Stimulated activated CD8-positive, alpha-beta memory T cell treated with anti-CD3 and anti-CD28 coated beads, Interleukin-4, amount 100 ng/mL, for 4 hours (primary cell): ENCODE measurements at places on chromosomes 12 and 14.

GRCh38 chr12:98814254-98814653, 169.2 kb downstream of the APAF1 start:
- no peak for DNase-seq

DNA sequence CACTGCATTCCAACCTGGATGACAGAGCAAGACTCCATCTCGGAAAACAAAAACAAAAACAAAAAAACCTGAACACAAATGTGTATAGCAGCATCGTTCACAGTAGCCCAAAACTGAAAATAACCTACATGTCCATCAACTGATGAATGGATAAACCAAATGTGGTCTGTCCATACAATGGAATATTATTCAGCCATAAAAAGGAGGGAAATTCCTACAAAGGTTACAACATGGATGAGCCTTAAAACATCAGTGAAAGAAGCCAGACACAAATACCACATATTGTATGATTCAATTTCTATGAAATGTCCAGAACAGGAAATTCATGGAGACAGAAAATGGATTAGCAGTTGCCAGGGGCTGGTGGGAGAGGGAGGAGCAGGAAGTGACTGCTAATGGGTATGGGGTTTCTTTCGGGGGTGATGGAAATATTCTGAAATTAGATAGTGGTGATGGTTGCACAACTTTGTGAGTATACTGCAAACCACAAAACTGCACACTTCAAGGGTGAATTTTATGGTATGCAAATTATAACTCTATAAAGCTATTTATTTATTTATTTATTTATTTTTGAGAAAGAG, 4.0 kb downstream of the MYL2 start:
- DNase-seq, result no peak

DNA sequence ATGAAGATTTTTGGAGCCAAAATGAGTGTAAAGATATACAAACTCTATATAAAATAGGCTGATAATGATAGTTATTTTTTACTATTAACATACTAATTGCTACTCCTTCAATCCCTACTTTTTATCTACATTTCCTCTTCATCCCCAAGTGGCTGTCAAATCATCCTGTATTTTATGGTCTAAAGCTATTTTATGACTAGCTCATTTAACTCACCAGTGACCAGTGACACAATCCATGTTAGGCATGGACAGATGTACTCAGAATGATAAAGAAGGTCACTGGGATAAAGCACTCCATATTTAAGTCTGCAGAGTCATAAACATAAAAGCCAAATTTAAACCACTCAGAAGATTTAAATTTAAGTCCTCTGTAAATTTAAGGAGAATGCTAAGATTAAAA, 183.0 kb downstream of the MED13L start:
- no peak for DNase-seq

GRCh38 chr14:74417611-74418010, 8.4 kb downstream of the SYNDIG1L start:
- no peak for DNase-seq

GRCh38 chr12:110015132-110015531, 15.9 kb downstream of the ANKRD13A start:
- no peak for DNase-seq

- DNase-seq, result no peak
Measured at GRCh38 chr14:96097752-96098151, 58.6 kb downstream of the C14orf132 start.

- no peak for DNase-seq
Measured at GRCh38 chr12:103881261-103881660, 40.2 kb upstream of the NT5DC3 start.

GRCh38 chr12:65156366-65156841, 13.0 kb upstream of the LEMD3 start:
- DNase-seq, result no peak

GRCh38 chr14:31206536-31207286, 882 bp downstream of the HECTD1 start:
- DNase-seq, result peak; percentile 12

DNA sequence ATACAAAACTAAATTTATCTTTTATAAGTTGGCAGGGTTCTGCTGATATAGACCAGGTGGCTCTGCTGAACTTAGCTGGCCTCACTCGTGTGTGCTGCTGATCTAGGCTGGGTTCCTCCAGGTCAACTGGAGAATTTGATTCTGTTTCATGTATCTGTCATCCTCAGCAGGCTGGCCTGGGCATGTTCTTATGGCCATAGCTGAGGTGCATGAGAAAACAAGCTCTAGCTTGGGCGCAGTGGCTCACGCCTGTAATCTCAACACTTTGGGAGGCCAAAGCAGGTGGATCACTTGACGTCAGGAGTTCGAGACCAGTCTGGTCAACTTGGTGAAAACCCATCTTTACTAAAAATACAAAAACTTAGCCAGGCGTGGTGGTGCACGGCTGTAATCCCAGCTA, 24.3 kb upstream of the BCL2L14 start:
- no peak for DNase-seq

GRCh38 chr12:40263616-40264409, 39.0 kb downstream of the LRRK2 start:
- DNase-seq, result no peak

- no peak for DNase-seq
Measured at GRCh38 chr12:31023271-31023724, 50.4 kb upstream of the DDX11 start.

GRCh38 chr14:68795597-68796417, 2.9 kb upstream of the ZFP36L1 start:
- DNase-seq, result peak; percentile 62

DNA sequence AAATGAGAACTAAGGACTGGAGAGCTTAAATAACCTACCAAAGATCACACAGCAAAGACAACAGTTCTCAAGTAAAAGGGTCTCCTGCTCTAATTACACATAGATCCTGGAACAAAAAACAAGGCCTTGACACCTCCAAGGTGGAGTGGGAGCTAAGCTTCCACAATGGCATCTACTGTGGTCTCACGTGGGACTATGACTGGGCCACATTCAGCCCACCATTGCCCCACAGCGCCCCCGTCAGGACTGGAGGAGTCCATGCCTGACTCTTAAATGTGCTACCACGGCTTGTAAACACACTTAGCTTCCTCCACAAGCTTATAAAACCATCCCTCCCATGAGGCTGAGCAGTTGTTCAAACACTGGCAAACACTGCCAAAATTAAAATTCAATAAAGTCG, 88.5 kb downstream of the GCH1 start:
- no peak for DNase-seq

DNA sequence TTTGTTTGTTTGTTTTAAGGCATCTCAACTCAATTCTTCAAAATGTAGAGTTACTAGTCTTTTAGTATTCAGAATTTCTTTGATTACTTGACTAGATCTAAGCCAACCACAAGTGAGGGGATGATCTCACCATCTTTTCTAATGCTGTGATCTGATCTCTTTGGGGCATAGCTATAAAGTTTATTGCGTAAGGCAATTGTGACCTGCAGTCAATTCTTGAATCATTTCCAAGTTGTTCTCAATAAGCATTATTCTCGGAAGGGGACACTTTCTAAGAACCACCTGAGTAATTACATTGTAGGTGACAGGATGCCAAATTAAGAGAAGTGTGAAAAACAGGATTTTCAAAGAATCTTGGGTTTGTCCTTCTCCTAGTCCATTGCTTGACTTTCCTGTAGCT, 13.1 kb downstream of the DACT1 start:
- DNase-seq, result no peak
